ENCODE measurements at places on chromosomes 5 and 9. TPM values are rescaled to one million over a fixed set of nuclear protein-coding genes. Genes with fewer than 3 reads are reported as not detected.

- H3K4me1 ChIP-seq, result no peaks in the 10 kb centered on the region
- H3K27ac ChIP-seq, result no peak overlapping the region
- H3K36me3 ChIP-seq, result no peaks in the 10 kb centered on the region
- no peaks in the 10 kb centered on the region for H3K27me3 ChIP-seq
- no peak for DNase-seq
Observed at GRCh38 chr5:29780401-29780800, 1413.1 kb upstream of the CDH6 start.

DNA sequence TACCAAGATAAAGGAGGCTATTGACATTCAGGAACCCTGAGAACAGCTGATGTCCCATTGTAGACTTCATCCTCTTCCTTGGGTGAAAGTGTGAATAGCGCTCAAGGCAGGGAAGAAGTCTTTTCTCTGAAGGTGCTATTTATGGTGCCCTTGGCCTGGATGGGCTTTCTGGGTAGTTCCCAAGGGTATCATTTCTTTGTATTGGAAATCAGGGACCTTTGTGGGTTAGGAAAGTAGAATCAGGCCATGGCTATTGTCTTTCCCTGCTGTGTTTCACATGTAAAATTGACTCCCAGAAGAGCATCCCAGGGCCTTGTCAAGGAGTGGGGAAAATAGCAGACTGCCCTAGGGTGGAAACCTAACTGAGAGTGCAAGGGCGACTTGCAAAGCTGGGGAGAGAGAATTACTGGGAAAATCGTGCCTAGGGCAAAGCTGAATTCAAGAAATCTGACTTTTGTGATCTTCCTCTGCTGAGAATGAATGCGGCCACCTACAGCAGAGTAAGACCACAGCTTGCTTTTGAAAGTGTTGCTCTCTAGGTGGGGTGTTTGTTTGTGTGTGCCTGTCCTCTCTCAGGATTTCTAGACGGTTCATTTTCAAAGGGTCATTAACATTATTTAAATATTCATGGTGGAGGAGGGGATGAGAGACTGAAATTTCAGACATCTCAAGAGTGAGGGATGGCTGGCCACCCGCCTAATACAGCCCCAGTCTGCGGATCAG, 160.6 kb downstream of the C9orf152 start:
- H3K4me1 ChIP-seq, result peaks cover 40% of the 10 kb centered on the region
- no peak overlapping the region for H3K27ac ChIP-seq
- no peaks in the 10 kb centered on the region for H3K36me3 ChIP-seq
- no peaks in the 10 kb centered on the region for H3K27me3 ChIP-seq
- DNase-seq, result no peak

DNA sequence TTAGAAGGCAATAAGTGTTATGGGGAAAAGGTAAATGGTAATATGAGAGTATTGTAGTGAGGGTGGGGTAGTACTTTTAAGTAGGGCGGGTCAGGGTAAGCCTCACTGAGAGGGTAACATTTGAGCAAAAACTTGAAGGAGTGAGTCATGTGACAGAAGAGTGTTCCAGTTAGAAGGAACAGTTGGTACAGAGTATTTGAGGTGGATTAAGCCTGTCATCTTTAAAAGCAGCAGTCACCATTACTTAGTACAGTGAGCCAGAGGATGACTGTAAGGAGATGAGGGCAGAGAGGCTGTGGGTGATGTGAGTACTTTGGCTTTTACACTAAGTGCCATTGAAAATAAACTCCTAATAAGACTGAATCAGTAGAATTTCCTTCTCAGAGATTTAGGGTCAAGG, 54.8 kb downstream of the UBAP1 start:
- no peak overlapping the region for H3K4me3 ChIP-seq
- H3K27ac ChIP-seq, result peak overlapping the region; percentile 52
- peaks cover 33% of the 10 kb centered on the region for H3K36me3 ChIP-seq
- H3K27me3 ChIP-seq, result no peaks in the 10 kb centered on the region
- no peak for DNase-seq

DNA sequence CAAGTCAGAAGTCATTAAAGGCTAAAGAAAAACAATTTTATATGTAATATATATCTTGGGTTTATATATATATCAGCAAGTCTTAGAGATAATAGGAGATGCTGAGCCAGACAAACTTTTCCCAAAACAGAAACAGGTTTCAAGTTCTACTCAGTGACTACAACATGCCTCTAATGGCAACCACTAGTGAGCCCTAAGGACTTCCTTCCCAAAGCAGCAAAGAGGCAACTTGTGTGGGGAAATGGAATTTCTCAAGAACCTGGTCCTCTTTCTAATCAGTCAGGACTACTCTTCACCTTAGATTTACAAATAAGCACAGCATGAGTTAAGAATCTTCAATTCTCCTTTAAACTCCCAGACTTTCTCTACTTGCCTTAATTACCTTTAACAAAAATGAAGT, 17.6 kb downstream of the RNF38 start:
- no peak overlapping the region for H3K4me3 ChIP-seq
- H3K4me1 ChIP-seq, result peaks cover 58% of the 10 kb centered on the region
- DNase-seq, result no peak
- no peak overlapping the region for H3K27ac ChIP-seq
- no peaks in the 10 kb centered on the region for H3K27me3 ChIP-seq
- H3K36me3 ChIP-seq, result no peaks in the 10 kb centered on the region

DNA sequence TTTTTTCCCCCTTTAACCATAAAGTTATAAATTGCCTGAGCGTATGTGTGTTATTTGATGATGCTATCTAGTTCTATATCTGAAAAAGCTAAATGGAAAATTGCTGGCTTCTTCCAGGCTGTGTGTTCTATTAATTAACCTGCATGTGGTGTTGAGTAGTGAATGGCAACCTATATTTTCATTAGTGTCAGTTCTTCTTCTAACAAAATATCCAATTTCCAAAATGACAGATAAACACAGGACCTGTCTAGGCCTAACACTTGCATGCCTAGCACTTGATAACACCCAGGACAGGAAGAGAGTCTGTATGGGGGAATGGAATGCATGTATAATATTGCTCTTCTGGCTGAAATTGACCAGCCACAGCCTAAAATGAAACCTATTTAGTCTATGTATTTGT, 91.7 kb downstream of the CD180 start:
- H3K36me3 ChIP-seq, result peaks cover 32% of the 10 kb centered on the region
- H3K4me3 ChIP-seq, result no peak overlapping the region
- no peak for DNase-seq
- H3K4me1 ChIP-seq, result no peaks in the 10 kb centered on the region
- H3K27ac ChIP-seq, result no peak overlapping the region

DNA sequence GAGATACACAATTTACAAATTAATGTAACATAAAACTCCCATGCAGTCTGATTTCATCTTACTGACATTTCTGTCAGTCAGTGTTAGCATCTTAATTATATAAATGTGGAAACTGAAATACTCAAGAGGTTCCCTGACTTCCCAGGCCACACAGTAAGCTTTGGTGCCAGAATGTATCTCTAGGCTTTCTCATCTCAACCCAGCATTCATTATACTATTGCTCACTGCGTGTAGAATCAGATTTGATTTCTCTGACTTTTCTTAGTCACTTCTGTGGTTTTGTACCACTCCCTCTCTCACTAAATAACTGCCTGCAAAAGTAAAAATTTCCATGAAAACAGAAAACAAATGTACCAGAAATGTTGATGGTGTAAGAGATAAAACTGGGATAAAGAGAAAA, 31.7 kb upstream of the CDKN2B start:
- peaks cover 6% of the 10 kb centered on the region for H3K4me1 ChIP-seq
- no peak for DNase-seq
- no peak overlapping the region for H3K4me3 ChIP-seq
- H3K27ac ChIP-seq, result no peak overlapping the region
- no peaks in the 10 kb centered on the region for H3K27me3 ChIP-seq

- H3K36me3 ChIP-seq, result no peaks in the 10 kb centered on the region
- H3K27ac ChIP-seq, result no peak overlapping the region
- H3K4me3 ChIP-seq, result no peak overlapping the region
- H3K4me1 ChIP-seq, result no peaks in the 10 kb centered on the region
Observed at GRCh38 chr5:69075522-69076179, 18.2 kb upstream of the SLC30A5 start.

DNA sequence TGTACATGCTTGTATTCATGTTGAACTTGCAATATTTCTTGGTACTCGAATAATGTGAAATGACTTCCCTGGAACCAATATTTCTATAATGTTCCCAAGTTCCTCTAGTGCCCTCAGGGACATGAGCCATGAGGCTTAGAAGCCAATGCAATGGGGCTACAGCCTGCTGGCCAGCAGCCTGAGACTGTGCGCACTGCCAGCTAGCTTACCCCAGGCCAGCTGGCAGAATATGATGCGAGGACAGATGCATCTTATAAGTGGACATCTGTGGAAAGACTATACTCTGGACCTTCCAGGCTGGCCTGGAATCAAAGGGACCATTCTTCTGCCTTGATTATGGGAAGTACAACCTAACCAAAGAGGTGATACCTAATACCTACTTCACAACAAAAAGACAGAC, 1862.0 kb upstream of the ACO1 start:
- H3K27ac ChIP-seq, result no peak overlapping the region
- H3K4me3 ChIP-seq, result no peak overlapping the region
- H3K36me3 ChIP-seq, result no peaks in the 10 kb centered on the region
- no peak for DNase-seq
- H3K4me1 ChIP-seq, result no peaks in the 10 kb centered on the region

OLFM1 gene
- 46.1 TPM for total RNA-seq

RAB3C gene
- total RNA-seq, result 2.6 TPM

PCDHGA1 gene
- 0.83 TPM for total RNA-seq

SLC34A3 gene
- not detected for total RNA-seq

OLFML2A gene
- total RNA-seq, result 39.0 TPM

CDC20B gene
- total RNA-seq, result not detected
